ENCODE measurements at places on chromosomes 12 and 14.

- no peak for DNase-seq
These were observed 2.9 kb upstream of the EPYC start for GRCh38 chr12:91007531-91008290.

DNA sequence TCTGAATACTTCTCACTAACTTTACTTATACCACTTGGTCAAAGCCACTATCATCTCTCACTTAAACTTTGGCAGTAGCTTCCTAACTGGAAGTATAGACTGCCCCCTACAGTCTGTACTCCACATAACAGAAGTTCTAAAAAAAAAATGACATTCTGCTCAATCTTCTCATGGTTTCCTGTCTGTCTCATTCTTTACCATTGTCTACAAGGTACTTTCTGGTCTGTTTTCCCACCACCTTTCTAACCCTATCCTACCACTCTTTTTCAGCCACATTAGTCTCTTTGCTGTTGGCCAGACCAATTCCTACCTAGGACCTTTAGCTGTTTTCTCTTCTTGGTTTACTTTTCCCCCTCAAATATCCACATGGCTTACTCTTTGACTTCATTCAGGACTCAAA is 14.7 kb downstream of the CPSF6 start:
- DNase-seq, result no peak

GRCh38 chr14:85041618-85042017 is 488.3 kb upstream of the FLRT2 start:
- no peak for DNase-seq

- DNase-seq, result no peak
These were observed 1.4 kb downstream of the ARL6IP4 start for GRCh38 chr12:122981587-122982476.

DNA sequence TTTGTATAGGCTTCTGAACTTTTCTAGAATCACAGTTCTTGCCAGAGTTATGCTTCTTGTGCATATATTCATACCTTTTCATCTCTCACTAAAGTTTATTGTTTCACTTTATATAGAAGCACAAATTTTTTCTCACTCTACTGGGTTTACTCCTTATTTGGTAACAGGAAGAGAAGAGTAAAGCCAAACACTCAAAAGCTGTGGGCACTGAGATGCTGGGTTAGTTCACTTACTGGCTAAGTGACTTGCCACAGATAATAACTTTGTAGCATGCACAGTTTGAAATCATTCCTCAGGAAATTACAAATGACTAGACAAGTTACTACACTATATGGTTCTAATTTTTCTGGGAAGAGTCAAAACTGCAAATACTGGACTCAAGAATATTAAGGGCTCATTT is 7.8 kb downstream of the HIGD1C start:
- DNase-seq, result no peak

DNA sequence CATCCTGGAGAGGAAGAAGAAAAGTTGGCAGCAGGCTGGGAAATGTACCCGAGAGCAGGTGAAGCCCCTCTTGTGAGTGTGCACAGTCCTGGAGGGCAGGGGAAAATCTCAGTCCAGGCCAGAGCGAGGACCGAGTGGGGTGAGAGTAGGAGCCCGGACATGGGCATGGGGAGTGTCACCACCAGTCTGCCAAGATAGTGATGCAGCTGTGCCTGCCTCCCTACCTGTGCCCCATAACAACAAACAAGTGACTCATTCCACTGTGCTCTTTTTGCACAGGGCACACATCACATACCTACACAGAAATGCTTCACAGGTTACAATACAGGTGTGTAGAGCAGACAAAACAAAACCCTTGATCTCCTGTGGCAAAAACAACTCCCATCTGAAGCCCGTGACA is 205.9 kb upstream of the PELI2 start:
- no peak for DNase-seq

DNA sequence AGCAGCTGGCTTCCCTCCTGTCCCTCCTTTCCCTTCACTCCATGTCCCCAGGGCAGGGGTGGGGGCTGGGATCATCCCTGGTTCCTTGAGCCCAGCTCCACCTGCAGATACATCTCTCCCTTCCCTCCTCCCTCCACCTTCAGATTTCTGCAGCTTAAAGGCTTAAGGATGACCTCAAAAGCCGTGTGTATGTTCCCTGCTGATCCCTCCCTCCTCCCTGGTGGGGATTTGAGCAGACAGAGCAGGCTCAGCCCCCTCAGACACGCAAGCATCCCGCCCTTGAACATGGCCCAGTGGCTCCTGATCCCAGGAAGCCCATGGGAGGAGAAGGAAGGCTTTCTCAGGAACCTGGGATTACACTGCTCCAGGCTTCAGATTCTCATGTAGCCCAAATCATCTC is 82.9 kb upstream of the RIN3 start:
- no peak for DNase-seq

Measured in activated CD4-positive, alpha-beta T cell treated with anti-CD3 and anti-CD28 coated beads, Interleukin-2, amount 50 U/mL, for 4 hours (primary cell).